ENCODE measurements at places on chromosomes 11 and 22. TPM values are rescaled to one million over a fixed set of nuclear protein-coding genes. Genes with fewer than 3 reads are reported as not detected.

DNA sequence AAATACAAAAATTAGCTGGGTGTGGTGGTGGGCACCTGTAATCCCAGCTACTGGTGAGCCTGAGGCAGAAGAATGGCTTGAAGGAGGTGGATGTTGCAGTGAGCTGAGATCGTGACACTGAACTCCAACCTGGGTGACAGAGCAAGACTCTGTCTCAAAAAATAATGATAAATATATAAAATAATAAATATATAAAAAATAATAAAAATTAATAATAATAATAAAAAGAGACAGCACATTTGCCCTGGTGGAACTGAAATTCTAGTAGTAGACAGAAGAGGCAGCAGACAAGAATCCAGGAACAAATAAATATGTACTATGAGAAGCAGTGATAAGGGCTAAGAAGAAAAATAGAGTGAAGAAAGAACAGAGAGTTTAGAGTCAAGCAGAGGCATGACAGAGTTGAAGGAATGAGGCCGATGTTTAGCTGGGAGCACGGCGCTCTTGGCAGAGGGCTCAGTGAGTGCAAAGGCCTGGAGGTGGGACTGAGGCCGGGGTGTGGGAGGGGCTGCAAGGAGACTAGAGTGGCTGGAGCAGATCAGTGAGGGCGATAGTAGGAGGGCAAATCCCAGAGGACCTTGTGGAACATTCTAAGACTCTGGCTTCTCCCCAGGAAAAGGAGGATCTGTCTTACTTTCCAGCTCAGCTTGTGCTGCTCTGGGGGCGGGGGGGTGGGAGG lies 410.3 kb downstream of the MN1 start:
- no peak for DNase-seq

DNA sequence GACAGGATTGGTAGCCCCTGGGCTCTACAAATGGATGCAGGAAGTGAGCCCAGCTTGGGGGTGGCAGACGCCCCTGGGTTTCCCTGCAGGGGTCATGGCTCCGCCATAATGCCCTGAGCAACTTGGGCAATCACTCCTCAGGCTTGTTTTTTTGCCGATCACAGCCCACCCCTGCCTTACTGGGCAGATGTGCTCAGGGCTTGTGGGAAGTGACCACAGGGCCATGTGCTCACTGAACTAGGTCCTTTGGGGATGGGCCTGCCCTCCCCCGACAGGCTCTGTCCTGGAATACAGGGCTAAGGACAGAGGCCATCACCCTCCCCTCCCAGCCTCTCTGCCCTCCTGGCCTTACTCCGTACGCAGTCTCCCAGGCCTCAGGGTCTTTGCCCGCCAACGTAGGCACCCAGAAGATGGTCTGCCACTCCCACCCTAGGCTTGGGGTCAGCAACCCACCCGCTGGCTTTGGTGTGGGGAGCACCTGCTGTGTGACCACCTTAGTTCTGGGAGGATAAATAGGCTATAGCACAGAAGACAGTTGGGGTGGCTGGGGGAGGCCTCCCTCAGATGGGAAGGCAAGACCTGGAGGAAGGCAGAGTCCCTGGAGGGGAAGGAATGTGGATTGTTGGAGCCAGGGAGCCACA lies 3.8 kb downstream of the RPLP2 start:
- DNase-seq: no peak

DNA sequence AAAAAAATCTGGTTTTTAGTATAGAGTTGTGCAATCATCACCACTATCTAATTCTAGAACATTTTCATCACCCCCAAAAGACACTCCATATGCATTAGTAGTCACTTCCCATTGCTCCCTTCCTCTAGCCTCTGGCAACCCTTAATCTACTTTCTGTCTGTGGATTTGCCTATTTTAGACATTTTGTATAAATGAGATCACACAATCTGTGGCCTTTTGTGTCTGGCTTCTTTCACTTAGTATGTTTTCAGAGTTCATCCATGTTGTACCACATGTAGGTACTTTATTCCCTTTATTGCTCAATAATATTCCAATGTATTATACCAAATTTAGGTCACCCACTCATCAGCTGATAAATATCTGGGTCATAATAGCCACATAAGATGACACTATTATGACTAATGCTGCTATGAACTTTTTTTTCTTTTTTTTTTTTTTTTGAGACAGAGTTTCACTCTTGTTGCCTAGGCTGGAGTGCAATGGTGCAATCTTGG lies 67.5 kb upstream of the SCUBE2 start:
- DNase-seq: no peak

GRCh38 chr11:95764267-95764898 lies 25.2 kb downstream of the FAM76B start:
- DNase-seq: peak; percentile 12

SPDYC gene
- not detected for total RNA-seq
